ENCODE measurements at places on chromosomes 12 and 14. TPM values are rescaled to one million over a fixed set of nuclear protein-coding genes. Genes with fewer than 3 reads are reported as not detected.

The BCL7A gene
- total RNA-seq = 15.1 TPM

The TMTC2 gene
- 3.7 TPM for total RNA-seq

The WNT5B gene
- total RNA-seq = 3.2 TPM

The FAM90A1 gene
- not detected for total RNA-seq

The KRT6C gene
- not detected for total RNA-seq

The IL23A gene
- total RNA-seq = not detected

The GLIPR1L2 gene
- total RNA-seq = 2.4 TPM

The ASB2 gene
- 297 TPM for total RNA-seq

The VWF gene
- 238 TPM for total RNA-seq
